Stimulated activated CD4-positive, alpha-beta T cell treated with anti-CD3 and anti-CD28 coated beads, Interleukin-1b, Interleukin-23, amount 100 ng/mL, for 1 hour (primary cell): ENCODE measurements at places on chromosomes 2 and 18.

DNA sequence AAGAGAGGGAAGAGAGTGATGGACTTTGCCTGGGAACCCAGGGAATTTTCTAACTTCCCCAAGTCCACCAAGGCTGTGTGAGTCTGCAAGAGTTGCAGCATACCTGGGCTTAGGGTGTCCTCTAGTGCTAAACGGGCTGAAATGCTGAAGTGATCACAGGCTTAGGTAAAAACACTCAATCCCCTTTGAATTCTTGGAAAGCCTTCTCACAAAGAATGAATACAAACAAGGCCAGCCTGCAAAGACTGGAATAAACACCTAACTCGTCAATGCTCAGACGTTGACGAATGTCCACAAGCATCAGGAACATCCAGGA is 30.0 kb upstream of the BMP10 start:
- DNase-seq: no peak

DNA sequence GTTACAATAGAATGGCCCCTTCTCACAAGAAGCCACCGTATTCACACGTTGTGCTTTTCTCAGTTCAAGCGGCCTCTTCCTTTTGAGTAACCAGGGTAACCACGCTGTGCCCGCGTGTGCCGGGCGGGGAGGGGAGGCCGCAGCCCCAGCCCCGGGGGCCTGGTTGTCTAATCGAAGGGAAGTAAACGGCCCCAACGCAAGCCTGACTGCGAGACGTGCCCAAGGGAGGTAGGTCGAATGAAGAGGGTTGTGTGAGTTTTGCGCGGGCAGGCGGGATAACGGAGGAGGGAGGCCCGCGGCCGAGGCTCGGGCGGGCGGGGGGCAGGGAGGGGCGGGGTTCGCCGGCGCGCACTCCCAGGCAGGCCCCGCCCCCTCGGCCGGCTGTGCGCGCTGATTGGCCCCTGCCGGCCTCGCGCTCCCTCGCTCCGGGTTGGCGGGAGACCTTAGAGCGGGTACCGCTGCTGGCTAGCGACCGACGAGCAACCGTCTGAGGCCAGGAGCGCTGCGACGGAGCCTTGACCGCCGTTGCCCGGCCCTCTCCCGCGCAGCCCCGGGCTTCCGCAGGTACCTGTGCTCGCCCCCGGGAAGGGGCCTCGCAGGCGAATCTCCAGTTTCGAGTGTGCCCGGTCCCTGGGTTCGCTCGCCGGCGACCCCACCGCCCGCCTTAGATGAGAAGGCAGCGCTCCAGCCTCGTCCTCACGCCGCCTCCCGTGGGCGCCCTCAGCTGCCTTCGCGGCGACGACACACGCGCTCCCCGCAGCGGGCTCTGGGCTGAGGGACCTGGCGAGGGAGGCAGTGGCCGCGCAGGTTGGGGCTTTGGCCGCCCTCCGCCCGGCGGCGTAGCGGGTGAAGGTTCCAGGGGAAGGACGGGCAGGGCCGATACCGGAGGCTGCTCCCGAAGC is at the start of gene SPDYA:
Gene SPDYA (plus strand): TSS at position 451 of the 902 bp plus-strand sequence. CDS start 5,181 bp downstream, outside the sequence.
- DNase-seq: peak; percentile 64

DNA sequence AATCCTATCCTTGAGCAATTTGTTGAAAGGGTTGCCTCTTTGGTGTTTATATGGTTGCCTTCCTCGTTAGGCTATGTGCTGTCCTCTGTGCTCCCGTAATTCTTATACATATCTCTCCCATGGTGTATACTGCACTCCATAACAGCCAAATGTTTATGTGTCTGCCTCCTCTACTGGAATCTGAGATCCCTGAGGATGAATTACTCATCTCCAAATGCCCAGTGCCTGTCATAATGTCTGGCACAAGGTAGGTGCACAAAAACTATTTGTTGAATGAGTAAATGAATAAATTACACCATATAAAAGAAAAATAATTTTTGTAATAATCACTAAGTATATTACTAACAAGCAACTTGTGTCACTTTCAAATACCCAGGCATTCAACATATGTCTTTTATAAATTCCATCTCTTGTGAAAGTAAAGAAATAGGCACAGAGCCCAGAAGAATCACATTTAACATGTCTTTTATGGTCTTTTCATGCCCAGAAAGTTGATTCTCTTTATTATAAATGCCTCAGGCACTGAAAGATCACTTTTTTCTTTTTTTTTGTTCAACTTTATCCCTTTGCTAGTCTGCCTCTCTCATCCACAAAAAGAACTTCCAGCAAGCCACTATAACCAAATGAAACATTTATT is 164.9 kb downstream of the CCDC148 start:
- DNase-seq: no peak

GRCh38 chr2:133504566-133505505 is 63.4 kb downstream of the NCKAP5 start:
- no peak for DNase-seq

DNA sequence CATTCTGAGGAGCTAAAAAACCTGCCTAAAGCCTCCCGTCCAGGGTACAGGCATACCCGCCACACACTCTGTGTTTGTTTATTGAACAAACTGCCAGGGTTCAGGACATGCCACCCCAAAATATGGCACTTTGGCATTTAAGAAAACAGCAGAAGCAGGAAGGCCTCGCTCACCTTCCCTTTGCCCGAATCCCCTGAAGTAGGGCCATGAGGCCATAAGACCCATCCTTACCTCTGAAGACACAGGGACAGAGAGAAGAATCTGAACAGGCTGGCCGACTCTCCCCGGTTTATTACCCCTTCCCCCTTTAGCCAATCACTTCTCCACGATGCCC is 1.7 kb upstream of the NEURL3 start:
- DNase-seq: no peak
